Effector CD8-positive, alpha-beta T cell (primary cell): ENCODE measurements at places on chromosomes 13 and 19.

DNA sequence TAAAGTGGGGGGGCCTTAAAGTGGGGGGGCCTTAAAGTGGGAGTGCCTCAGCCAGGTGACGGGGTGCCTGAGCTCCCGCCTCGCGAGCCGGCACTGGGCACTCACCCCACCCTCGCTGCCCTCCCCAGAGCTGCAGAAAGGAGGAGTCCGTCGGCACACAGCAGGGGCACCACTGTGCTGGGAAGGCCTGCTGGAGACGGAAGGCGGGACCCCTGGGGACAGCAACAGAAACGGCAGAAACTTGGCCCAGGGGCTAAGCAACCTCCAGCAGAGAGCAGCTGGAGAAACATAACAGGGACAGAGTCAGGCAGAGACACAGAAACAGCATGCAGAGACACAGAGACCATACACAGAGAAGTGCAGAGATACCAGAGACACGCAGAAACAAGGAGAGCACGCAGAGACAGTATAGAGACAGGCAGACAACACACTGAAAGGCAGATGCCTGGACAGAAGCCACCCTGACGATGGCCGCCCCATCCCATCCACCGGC lies 7.9 kb downstream of the CFD start:
- no peak for DNase-seq

DNA sequence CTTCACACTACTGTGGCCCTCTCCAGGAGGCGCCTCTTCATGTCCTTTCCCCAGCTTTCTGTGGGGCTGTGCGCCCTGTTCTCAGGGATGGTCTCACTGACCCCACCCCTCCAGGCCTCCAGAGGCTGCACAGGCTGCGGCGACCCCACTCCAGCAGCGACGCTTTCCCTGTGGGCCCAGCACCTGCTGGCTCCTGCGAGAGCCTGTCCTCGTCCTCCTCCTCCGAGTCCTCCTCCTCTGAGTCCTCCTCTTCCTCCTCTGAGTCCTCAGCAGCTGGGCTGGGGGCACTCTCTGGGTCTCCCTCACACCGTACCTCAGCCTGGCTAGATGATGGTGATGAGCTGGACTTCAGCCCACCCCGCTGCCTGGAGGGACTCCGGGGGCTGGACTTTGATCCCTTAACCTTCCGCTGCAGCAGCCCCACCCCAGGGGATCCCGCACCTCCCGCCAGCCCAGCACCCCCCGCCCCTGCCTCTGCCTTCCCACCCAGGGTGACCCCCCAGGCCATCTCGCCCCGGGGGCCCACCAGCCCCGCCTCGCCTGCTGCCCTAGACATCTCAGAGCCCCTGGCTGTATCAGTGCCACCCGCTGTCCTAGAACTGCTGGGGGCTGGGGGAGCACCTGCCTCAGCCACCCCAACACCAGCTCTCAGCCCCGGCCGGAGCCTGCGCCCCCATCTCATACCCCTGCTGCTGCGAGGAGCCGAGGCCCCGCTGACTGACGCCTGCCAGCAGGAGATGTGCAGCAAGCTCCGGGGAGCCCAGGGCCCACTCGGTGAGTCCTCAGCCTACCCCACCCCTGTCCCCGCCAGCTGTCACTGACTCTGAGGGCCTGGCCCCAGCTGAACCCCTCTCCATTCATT lies 11.2 kb downstream of the ARHGAP33 start:
- no peak for DNase-seq

DNA sequence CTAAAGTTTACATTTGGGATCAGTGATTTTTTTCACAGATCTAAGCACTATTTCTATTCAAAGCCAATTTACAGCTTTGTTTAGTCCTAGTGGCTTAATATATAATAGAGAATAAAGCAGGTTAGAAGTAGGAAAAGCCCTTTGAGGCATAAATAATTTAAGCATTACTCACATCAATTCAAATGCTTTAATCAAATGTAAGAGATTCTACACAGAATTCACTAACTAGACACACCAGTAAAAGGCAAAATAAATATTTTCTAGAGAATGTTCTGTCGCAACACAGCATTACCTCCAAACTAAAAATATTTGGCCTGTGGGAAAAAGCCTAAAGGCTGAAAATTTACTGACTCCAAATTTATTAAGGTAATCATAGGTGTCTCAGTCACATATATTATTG lies 31.3 kb downstream of the KCTD12 start:
- no peak for DNase-seq

DNA sequence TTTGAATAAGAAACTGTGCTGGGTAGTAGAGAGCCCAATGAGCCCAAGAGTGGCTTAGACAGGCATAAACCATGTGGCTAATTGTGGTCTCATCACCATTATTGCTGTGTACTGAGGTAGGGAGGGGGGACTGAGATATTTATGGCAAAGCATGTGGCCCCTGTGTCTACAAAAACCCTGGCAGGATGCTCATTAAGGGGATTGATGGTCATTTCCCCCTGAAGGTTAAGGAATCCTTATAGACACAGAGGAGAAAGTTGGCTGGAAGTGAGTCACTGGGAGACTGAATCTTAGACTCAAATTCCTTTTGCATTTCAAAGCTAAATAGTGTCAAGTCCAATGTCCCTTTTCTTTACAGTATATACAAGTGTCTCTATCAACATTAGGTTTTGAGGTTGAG lies 9.8 kb upstream of the DACT3 start:
- no peak for DNase-seq

DNA sequence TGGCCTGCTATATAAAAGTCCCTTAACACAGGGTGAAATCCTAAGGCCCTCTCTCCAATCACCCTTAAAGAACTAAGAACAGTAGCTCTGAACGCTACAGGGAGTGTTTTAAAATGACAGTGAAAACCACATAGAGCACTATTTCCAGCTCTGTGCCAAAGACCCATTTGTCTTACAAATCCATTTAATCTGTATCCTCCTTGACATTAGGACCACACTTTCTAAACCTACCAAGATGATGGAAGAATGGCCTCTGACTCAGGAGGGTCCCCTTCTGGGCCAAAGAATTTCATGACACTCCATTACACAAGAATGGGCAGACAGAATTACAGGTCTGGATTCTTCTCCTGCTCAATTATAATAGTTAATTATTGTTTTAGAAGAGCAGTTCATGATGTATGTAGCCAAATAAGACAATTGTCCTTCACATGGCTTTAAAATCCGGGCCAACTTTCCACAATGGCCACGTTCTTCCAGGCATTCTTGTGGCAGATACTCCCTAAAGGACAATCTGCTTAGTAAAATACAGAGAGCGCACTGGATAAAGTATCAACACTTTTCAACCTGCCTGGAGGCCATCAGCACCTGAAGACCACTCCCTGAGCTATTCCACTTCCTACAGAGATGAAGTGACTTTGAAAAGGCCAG lies 61.0 kb downstream of the STK24 start:
- DNase-seq, result no peak

- no peak for DNase-seq
These were observed 273.5 kb downstream of the FGF14 start for GRCh38 chr13:102128216-102128810.

GRCh38 chr19:45087531-45087930 lies 5.4 kb upstream of the PPP1R37 start:
- DNase-seq, result peak; percentile 15

- DNase-seq, result no peak
These were observed 90.3 kb upstream of the SOX1 start for GRCh38 chr13:111976474-111977178.

DNA sequence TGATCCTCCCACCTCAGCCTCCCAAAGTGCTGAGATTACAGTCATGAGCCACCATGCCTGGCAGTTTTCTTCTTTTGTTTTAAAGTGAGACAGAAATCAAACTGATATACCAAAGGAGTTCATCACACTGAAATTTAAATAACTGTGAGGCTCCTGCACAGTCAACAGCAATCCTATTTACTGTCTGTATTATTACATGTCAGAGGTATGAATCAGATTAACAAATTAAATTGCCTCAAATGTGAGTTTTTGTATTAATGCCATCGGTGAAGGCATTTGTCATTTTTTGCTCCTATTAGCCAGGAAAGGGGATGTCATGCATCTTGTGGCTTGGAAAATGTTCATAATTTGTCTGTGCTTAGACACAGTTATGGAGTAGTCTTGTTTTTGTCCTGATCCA lies 20.4 kb downstream of the DCT start:
- no peak for DNase-seq

DNA sequence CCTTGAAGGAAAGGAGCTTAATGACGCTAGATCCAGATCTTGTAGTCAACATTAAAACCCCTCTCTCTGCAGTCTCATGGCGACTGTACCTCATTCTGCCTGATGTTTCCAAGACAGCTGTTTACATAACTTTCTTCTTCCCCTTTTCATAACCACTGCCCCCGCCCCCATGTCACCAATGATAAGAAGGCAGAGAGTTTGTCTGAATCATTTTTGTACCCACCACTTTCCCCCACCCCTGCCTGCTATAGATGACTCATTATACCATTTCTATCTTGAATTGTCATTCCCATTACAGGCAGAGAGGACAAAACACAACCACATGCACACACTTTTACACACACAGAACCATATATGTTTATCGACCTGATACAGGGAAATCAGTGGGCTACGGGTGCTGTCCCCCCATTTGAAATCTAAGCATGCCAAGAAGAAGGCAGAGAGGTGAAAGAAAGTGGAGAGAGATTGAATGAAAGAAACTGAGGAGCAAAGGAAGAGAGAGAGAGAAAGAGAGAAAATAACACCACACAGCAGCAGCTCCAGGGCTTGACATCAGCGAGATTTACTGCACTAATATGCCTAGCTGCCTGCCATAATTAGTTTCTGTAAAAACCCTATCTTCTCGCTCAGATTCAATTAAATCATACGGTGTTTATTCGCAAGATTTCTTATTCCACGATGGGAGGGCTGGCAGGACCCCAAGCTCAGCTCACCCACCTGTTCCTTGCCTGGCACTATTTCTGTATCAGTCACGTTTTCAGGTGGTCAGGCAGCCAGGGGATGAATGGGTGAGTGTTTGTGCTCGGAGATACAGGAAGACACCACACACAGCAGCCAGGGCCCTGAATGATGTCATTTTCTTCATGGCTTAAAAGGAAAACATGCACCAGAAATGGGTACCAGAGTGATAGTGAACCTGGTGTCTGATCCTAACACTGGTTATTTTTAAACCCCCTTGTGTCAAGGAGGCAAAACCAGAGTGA lies 114.3 kb upstream of the SERP2 start:
- no peak for DNase-seq

DNA sequence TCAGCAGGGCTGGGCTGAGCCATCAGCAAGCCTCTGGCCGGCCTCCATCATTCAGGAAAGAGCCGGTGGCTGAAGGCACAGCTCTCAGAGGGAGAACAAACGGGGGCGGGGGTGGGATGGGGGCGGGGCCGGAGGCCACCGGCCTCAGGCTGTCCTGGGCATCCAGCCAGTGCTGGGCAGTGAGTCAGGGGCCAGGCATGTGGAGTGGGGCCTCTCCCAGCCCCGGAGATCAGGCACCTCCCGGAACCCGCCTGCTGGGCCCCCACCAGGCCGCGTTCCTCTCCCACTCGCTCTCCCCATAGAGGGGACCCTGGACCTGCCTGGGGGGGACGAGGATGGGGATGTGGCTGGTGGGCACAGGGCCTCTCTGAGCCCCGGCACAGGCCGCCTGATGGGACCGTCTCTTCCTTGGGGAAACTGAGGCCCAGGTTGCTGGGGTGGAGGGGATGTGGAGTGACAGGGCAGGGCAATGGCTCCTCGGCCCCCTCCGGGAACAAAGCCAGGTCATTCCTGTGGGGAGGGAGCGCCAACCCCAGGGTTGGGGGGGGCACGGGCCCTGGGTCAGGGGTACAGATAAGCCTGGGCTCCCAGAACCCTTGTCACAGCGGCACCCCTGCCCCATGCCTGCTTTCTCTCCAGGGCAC lies 12.9 kb downstream of the SPC24 start:
- DNase-seq, result no peak

DNA sequence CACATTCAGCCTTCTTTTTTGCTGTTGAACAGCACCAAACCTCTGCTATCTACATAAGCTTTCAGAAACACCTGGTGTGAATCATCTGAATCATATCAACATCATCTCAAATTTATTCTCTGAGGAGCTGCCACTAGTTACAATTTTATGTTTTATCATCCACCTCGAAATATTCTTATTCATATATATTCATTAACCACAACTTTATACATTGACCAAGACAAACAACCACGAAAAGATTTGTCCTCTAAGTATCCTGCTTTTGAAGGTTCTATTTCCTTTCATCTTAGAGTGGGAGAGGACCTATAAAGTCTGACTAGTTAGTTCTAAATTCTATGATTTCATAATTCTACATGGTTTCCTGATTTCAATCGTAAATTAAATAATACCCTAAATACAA lies 18.9 kb downstream of the ESD start:
- DNase-seq, result no peak

DNA sequence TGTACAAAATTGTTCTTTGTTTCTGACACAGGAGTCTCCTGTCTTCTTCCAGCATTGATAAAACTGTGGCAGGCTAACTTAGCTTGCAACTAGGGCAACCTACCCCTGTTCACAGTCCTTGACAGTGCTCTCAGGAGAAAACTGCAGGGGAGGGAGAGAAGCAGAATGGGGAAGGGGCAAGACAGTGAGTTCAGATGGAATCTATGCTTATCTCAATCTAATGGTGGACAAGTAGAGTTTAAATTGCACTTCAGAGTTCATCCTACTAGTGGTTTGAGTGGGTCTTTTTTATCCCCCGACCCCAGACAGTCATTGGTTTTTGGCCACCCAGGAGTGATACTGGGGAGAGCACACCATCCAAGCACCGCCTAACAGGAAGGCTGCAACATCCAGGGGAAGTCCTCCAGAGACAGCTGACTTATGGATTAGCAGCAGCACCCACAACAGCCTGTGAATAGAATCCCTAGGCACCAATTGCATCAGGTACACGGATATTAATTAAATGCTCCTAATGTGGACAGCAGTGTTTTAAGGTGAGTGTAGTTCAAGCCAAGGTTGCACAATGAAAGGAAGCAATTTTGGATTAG lies 236.6 kb downstream of the NHLRC3 start:
- no peak for DNase-seq

GRCh38 chr13:44046428-44046827 lies 166.7 kb downstream of the LACC1 start:
- no peak for DNase-seq

DNA sequence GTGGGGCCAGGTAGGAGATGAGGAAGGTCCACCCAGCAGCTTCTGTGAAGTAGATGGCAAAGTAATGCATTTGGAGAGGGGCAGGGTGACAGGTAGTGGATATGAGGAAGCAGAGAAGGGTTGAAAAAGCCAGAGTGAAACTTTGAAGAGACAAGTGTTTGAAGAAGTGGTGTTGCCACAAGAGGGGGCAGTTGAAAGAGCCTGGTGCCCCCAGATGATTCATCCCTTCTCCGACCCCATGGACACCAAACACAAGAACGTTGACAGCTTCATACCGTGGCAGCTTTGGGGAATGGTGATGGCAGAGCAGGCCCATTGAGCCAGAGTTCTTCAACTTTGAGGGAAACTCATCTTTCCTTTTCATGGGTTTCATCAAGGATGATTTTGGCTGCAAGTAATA lies 19.9 kb downstream of the IFNL3 start:
- no peak for DNase-seq

DNA sequence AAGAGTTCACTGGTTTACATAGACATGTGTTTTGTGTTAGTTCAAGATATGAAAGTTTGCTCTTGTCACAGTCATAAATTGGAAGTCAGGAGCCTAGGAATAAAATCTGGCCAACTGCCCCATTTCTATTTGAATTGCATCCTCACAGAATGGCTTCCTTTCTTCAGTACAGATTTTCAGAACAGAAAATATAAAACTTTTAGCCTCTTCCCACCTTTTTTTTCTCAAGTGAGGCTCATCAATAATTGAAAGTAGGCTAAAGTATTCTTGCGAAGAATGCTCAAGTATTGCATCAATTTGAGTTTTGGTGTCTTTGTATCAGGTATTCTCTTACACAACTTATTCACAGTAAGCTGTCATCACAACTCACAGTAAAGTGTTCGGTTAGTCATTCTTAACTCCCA lies 802.7 kb downstream of the PCDH9 start:
- DNase-seq, result no peak
